ENCODE measurements at places on chromosomes 3 and 15.

DNA sequence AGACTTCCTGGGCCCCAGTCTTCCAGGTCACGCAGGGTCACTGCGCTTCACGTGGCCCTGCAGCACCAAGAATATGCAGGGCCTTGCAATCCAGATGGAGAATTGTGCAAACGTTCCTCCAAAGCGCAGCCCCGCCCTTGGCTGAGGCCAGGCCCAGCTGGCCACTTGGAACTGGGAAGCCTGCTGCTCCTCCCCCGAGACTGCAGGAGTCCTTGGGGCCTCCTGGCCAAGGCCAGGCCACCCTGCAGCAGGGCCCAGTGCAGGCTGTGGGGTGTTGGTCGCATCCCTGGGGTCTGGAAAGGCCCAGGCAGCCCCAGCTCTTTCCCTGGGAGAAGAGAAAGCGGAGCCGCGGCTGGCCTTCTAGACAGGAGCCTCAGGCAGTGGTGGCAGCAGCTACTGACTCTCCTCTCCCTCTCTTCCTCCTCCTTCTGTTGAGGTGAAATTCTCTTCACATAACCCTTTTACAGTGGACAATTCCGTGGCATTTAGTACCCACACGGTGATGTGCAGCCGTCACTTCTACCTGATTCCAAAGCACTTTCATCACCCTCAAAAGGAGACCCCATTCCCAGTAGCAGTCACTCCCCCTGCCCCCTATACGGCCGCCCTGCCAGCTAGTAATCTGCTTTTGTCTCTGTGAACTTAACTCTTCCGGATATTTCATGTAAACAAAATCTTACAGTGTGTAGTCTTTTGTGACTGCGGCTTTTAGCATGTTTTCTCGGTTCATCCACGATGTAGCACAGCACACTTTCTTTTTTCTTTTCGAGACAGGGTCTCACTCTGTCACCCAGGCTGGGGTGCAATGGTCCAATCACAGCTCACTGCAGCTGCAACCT lies 103.9 kb downstream of the TMEM266 start:
- peak; percentile 45 for DNase-seq

DNA sequence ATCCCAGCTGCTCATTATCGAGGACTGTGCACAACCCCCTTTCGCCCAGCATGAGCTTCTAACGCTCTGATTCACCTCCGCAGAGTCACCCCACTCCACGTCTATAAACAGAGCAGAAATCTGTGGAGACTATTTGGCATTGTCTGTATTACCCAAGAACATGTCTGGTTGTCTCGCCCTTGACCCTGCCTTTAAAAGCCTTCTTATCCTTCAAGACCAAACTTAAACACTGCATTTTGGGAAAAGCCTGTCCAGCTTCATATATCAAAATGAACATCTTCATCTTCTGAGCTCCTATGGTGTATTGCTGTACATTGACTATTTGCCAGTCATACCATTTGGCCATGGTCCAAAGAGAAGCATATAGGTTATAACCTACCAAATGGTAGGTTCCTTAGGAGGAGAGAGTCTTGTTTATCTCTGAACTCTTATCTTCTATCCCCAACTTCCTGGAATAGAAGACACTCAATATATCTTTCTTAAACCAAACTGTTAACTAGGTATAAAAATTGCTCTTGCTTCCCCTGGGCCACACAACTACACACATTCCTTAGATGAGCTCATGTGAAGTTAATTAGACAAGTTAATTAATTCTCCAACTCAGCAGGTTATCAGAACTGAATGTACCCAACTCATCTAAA lies 90.1 kb downstream of the FBN1 start:
- DNase-seq = peak; percentile 30

DNA sequence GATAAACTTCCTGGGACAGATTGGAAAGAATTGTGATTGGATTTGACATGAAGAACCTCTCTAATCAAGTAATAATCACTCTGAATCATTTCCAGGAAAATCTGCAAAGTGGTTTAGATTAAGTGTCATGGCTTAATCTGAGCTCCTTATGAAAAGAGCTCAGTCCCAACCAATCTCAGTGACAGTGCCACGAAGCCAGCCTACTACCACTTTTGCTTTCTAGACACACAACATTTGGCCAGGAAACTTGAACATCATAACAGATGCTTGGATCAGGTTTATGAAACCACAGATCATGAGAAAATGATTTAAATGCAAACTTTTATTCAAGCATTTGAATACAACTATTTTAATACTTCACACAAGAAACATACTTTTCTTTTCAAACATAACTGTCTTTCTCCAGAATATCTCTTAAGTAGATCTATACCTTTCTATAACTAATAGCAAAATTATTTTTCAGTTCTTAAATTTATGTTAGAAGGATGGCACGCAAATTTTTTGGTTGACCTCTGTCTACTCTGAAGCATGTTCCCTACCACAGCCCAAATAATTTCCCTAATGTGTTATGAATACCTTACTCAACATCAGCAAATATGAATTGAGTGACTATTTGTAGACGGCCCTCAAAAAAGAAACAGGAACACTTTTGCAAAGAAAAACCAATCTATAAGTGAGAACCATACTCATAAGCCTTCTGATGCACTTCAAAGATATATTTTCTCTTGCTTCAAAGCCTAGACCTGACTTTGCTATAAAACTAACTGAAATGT lies 495.0 kb upstream of the ZNF385D start:
- peak; percentile 47 for DNase-seq

DNA sequence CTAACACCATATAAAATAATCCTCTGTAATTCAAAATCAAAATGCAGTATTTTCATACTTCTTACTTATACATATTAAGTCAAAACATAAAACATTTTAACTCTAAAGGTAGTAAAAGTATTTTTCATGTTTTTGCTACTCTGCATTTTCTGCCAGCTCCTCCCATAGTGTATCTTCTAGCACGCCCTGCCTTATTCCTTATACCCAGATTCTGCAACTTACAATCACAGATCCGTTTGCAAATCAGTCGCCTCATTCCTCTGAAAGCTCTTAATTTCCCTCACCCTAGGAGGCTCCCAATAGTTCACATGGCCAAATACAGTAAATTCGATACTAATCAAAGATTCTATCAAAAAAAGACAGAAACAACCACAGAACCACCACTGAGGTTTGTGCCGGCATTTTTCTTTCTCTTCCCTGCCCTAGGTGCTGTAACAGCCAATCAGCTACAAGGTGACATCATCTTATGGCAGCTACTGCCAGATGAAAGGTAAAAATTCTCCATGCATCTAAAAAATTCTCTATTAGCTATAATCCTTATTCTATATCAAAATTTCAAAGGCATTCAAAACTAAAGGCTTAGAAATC lies 72.9 kb downstream of the CLASP2 start:
- DNase-seq = peak; percentile 45

- no peak for DNase-seq
Observed at GRCh38 chr3:195164573-195165264, 106.2 kb downstream of the XXYLT1 start.

- DNase-seq = no peak
Observed at GRCh38 chr3:48681541-48681880, 4.2 kb downstream of the NCKIPSD start.

DNA sequence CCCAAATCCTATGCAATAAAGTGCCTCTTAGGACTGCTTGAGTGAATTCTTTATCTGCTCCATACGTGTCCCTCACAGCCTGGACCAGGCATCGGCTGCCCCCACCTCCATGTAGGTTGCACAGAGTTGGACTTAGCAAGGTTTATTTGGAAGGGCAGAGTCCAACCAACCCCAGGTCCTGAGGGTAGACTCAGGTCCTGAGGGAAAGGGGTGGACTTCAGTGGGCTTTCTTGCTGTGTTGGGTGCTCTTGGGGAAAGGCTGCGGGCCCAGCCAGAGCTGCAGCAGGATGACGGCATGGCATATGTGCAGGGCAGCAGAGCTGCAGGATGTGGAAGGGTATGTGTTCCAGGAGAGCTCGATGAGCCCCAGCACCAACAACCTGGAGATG lies 6.5 kb downstream of the ALG3 start:
- DNase-seq = no peak
